ENCODE measurements at places on chromosomes 5 and 9.
A peak's percentile ranks its signal among the peaks of the same experiment; 100 is the strongest.

DNA sequence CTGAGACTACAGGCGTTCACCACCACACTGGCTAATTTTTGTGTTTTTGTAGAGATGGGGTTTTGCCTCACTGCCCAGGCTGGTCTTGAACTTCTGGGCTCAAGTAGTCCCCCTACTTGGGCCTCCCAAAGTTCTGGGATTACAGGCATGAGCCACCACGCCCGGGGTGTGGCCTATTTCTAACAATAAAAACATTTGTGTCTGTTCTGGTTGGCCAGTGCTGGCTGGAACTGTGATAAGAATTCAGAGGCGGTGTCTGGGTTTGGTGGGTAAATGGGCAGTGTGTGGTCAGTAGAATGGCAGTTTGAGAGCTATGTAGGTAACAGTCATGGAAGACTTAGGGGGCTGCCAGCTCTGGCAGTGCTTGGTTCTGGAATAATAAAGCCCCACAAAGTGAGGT, 46.9 kb upstream of the SYNPO start:
- no peak for DNase-seq

- no peak for DNase-seq
Measured at GRCh38 chr9:132312873-132313272, 41.9 kb downstream of the SETX start.

DNA sequence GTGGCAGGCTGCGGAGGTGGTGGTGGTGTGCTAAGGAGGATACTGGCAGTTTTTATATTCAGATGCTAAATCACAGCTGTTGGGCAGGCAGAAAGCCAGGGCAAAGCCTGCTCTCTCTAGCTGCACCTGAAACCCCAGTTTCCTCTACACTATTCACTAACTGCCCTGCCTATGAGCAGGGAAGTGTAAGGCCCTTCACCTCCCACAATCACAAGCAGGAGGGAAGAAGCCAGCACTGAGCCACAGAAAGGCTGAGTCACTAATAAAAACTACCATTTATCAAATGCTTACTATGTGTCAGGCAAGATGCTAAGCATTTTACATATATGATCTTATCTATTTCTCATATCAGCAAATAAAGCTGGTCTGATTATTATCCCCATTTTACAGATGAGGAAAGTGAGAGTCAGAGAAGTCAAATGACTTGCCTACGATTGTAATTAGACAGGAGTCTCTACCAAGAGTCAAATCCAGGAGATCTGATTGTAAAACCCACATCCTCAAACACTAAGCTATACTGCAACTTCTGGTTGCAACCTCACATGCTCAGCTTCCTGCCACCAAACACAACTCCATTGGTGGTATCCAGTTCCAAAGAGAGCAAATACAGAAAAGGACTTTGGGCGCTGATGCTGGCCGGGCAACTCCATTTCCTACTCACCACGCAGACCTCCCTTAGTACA, 17.7 kb upstream of the IL6ST start:
- DNase-seq, result no peak

GRCh38 chr9:121732886-121733285, 81.5 kb downstream of the DAB2IP start:
- DNase-seq, result no peak

DNA sequence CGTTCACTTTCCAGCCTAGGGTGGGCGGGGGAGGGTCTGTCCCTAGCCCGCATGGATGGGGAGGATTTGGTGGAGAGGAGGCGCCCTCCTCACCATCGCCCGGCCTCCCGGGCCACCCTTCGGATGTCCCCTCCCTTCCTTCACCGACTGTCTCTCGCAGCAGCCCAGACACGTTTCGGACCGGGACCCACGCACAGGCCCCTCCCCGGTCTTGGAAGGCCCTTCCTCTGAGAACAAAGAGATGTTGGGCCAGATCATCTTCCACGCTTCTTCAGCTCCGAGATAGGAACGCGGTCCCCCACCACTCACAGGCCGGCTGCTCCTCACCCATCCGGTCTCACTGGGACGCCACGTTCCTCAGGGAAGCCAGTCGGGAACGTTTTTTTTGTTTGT, 640 bp upstream of the DPM2 start:
- no peak for DNase-seq

DNA sequence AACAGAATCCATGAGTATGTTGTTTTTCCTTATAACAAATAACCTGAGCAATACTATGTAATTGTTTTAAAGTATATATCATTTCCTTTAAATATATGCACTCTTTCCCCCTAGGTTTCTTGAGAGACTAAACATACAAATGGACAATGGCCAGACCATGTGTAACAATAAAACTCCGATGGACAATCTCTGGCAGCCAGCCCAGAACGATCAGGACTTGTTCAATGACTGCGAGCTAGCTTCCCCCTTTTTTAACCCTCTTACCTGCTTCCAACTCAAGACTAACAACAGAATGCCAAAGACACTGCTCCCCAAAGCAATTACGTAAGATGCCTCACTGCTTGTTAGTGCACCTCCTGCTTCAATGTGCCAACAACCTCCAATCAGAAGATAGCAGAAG, 94.9 kb downstream of the HTR4 start:
- DNase-seq, result no peak

DNA sequence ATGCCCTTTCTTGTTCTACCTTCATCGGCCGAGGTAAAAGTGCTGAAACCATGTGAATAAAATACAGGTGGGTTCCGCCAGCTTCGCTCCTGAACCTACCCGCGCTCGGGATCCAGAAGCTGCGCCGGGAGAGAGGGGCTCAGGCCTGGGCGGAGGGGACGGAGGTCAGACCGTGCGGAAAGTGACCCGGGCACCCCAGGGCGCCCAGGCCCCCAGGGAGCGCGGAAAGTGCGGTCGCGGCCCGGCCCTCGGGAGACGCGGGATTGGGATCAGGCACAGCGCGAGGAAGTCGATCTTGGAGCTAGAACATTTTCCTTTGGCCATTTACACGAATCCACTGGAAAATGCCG, 329 bp downstream of the SYK start:
- no peak for DNase-seq

- DNase-seq, result no peak
Measured at GRCh38 chr5:10453545-10453944, 11.9 kb downstream of the ROPN1L start.

DNA sequence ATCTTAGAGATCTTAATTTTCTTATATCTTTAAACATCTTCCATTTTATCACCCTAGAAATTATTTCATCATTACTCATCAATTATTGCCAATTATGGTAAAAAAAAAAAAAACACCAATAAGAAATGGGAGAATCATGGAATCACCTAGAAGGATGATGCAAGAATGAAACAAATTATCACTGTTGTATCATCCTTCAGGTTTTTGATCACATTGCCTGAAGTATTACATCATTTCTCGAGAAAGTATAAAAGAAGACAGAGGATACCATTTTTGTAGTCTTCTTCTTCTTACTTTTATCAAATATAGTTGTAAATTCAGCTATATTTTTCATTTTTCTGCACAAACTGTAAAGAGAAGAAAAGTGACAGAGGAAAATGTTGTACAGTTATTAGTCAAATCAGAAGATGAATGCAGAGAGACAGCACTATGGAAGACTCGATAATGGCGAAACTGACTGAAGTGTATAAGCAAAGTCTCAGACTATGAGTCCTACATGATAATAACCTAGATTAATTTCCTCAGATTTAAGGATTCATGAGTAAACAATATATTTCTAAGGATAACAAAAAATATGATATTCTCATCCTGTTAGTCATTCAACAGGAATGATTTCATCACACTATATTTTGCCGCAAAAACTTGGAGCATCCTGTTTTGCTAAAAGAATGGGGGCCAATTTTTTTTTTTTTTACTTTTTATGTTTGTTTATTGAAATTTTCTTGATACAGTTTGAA, 5.9 kb upstream of the STC2 start:
- DNase-seq, result no peak

DNA sequence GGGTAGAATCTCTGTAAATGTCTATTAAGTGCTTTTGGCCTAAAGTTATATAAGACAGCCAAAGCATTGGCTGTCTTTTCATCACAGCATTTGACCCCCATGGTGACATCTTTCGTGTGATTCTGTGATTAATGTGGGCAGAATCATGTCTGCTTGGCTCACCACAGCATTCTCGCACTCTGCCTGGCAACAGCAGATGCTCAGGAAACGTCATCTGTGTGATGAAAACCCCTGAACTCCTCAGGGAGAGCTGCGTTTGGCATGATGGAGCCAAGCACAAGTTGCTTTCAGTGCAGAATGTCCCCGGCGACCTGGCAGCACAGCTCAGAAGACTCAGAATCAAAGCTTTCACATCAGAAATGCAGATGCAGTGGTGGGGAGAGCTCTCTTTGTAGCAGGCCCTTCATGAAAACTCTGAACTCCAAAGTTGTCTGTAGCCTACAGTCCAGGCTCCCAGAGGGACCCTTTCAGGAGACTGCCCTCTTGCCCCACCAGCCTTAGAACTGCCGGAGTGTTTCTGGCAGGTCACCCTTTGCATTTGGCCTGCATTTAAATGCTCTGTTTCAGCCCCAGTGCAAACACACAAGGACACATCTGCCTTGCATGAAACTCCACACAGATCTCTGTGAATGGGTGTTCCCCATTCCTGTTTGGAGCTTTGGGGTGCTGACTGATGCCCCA, 155.6 kb upstream of the PANK3 start:
- no peak for DNase-seq

DNA sequence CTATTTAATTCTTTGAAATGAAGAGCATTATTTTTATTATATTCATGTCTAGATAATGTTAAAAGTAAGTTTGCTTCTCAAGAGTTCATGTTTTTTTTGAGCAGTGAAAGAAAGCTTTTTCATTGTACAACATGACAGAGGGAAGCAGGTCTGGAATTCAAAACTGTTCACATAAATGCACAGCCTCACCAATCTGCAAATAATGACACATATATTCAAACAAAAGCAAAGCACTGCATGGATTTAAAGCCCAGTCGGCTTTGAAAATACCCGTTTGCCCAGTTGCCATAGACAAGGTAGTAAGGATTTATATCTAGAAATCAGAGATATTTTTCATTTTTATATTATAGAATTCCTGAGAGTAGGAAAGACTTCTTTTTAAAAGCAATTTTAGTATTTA, 201.8 kb downstream of the CD180 start:
- DNase-seq, result no peak

DNA sequence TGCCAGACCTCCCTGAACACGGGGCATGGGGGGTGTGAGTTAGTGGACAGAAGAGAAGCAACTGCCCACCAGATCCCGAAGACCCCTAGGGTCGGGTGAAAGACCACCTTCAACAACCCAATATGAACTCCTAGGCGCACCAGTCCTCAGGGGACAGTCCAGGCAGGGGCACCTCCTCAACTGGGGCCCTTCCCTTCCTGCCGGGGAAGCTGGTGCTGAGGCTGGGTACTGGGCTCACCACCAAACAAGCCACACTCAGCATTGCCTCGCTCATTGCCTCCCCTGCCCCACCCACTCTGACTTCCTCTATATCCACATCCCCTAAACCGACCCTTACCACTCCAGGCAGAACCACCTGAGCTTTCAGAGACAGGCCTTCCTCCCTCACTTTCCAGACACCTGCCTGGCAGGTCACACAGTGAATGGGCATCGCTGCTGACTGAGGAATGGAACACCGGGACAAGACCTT, 42.5 kb downstream of the SEMA4D start:
- DNase-seq, result no peak

- DNase-seq, result no peak
Measured at GRCh38 chr5:149409268-149409948, 30.3 kb upstream of the IL17B start.

- DNase-seq, result no peak
Measured at GRCh38 chr9:124332361-124333202, 74.8 kb downstream of the NEK6 start.

GRCh38 chr5:179321206-179321987, 23.9 kb downstream of the ADAMTS2 start:
- no peak for DNase-seq

DNA sequence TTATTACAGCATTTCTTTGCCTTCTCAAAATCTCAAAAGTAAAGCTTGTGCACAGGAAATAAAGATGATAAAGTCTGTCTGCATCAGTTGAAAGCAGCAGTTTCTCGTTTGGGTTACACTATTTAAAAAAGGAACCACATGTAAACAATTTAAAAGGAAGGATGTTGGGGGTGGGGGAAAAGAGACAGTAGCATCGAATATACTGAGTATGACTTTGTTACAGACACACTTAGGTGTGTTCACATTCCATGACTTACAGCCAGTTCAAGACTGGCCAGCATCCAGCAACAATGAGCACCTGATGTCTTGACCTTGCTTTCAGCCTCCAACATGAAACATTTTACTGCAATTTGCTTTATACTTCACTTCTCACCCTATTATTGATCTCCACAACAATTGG, 8.7 kb downstream of the GAPT start:
- peak; percentile 25 for DNase-seq

- DNase-seq, result no peak
Measured at GRCh38 chr5:112548246-112548881, 129.3 kb upstream of the EPB41L4A start.

DNA sequence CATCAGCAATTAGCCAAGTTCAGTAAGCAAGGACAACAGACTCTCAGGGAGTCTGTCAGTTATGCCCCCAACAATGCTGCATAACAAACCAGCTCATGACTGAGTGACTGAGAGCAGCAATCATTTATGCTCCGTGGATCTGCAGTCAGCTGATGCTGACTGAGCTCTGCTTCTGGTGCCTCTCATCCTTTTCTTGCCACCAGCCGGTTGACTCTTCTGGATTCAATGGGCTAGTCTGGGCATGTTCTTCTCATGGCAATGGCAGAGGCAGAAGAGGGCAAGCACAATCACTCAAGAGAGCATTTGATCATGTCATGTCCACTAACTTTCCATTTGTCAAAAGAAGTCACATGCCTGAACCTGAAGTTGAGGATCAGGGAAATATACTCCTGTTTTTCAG, 157.0 kb upstream of the NTRK2 start:
- DNase-seq, result no peak

GRCh38 chr5:22102823-22103359, 750.3 kb downstream of the CDH12 start:
- no peak for DNase-seq

GRCh38 chr5:177609076-177610059, 9.4 kb downstream of the B4GALT7 start:
- no peak for DNase-seq

DNA sequence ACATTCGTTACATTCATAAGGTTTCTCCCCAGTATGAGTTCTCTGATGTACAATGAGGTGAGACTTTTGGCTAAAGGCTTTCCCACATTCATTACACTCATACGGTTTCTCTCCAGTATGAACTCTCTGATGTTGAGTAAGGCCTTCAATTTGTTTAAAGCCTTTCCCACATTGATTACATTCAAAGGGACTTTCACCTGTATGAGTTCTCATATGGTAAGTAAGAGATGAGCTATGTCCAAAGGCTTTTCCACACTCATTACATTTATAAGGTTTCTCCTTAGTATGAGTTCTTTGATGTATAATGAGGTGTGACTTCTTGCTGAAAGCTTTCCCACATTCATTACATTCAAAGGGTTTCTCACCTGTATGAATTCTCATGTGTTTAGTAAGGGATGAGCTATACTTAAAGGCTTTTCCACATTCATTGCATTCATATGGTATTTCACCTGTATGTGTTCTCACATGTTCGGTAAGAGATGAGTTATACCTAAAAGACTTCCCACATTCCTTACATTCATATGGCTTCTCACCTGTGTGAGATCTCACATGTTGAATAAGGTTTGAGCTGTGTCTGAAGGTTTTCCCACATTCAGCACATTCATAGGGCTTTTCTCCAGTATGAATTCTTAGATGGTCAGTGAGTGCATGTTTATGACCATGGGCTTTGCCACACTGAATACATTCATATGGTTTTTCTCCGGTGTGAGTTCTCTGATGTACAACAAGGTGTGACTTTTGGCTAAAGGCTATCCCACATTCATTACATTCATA, 13.5 kb downstream of the ZFP37 start:
- no peak for DNase-seq
